ENCODE measurements at places on chromosomes 2 and 18.
A peak's percentile ranks its signal among the peaks of the same experiment; 100 is the strongest.

DNA sequence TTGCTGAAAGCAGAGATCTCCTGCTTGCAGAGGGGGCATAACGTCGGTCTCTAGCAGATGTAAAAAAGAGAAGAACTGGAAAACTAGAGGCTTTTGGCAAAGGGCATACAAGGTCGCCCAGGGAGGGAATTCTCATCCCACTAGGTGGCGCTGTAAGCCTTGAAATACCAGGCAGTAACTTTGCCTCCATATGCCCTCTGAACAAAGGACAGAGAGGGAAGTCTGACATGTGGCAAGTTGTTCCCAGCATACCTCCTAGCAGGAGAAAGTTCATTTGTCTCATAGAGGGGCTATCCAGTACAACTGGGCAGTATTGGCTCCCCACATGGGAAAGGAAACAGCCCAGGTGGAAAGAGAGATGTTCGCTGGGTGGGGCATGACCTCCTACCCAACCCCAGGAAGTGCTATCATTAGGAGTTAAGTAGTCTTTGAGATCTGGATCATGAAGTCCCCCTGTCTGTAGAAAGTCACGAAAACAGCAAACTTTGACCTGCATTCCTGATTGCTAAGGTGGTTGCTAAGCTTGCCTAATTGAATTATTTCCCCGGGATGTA, 39.9 kb downstream of the STK17B start:
- DNase-seq: peak; percentile 9

- DNase-seq: no peak
Measured at GRCh38 chr2:102832789-102833188, 71.0 kb downstream of the TMEM182 start.

GRCh38 chr18:37684590-37684989, 119.0 kb upstream of the CELF4 start:
- DNase-seq: no peak

GRCh38 chr2:17958466-17959092, 80.1 kb downstream of the KCNS3 start:
- DNase-seq: no peak

- no peak for DNase-seq
Measured at GRCh38 chr2:193824474-193824873, 1629.7 kb upstream of the TMEFF2 start.

DNA sequence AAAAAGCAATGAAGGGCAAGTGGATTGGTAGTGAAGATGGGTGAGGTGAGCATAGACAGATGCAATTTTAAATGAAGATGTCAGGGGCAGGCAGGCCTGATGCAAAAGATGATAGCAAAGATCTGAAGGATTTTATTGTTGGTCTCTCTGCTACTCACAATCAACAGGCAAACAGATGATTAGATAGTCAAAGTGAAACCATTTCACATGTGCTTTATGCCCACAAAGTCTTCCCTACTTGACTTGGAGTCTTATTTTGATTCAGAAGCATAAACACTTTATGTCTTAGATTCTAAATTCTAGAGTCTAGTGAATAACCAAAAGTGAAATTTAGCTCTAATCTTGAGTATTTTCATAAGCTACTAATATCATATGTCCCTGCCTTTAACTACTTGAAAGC, 153.8 kb upstream of the HNRNPA3 start:
- DNase-seq: peak; percentile 32

GRCh38 chr2:60976256-60976850, 41.2 kb upstream of the PEX13 start:
- DNase-seq: no peak

- DNase-seq: no peak
Measured at GRCh38 chr2:203427061-203427460, 98.9 kb downstream of the ABI2 start.

- no peak for DNase-seq
Measured at GRCh38 chr18:7002107-7002506, 115.5 kb downstream of the LAMA1 start.

DNA sequence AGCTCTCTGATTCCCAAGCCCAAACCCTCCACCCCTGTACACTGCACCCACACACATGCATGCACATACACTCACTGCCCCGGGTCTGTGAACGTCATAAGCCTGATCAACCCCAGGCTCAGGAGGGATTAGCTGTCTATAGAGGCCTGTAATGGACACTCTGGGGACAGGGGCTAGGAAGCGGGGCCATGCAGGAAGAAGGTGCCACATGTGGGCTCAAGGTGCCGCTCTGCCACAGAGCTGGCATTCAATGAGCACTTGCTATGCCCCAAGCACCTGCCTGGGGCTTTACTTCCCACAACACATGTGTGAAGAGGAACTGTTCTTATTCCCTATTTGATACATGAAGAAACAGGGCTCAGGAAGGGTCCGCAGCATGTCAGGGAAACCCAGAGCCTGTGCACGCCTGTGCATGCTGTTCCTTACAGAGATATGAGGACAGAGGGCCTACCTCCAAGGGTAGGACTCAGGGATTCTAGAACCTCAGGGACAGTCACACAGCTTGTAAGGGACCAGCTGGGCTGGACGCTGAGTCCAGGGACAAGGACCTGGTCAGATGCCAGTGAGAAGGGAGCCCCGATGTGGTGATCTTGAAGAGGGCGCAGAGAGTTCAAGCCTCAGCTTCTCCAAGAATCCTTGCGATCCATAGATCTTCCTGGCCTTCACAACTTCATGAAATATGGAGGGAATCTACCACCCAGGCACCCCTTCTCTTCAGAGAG, 5.0 kb downstream of the BIN1 start:
- no peak for DNase-seq

DNA sequence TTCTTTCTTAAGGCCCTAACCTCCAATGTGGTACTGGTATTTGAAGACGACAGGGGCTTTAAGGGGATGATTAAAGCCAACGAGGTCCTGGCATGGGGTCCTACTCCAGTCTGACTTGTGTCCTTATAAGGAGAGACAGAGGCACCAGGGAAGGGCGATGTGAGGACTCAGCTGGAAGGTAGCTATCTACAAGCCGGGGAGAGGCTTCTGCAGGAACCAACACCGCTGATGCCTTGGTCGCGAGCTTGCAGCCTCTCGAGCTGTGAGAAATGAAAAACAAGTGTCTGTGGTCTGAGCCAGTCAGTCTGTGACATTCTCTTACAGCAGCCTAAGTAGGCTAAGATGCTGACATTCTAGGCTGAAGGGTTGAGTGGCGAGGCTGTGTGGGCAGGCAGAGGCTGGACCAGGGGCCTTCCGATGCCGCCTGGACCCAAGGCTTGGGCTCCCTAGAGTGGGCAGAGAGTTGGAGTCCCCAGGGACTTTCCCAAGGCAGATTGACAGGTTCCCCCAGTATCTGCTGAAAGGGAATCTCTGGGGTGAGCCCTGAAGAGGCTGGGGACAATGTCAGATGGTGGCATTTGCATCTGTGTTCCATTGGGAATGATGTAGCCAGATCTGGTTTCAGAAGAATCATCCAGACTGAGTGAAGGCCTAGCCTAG, 322.9 kb upstream of the HS6ST1 start:
- no peak for DNase-seq

DNA sequence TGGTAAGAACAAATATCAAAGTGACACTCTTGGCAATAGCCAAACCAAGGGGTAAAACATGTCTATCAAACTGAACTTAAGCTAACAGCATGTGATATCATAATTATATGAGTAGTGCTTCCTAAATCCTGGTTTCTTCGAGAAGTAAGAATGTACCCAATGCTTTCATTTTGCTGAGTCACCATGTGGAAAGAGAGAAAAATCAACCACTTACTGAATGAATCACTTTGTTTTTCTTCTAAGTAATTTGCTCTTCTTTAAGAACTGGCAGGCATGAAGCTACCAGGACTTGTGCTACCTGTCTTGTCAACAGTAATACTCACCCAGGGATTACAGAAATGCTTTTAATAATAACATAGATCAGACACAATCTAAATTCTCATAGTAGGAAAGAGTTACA, 19.0 kb upstream of the DUSP19 start:
- DNase-seq: no peak

DNA sequence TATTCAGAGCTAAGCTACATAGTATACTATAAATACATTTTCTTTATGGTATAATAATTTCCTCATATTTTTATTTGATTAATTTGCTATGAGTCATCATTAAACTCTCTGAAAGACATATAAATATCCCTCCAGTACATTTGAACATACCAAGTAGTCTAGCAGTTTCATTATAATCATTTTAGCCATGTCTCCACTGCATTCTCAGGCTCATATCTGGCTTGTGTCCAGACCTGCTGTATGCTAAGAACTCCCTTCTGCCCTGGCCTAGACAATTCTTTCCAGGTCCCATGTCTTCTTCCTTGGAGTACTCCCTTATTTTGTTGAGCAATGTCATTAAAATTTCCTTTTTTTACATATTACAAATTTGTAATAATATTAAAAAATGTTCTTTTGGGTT, 16.6 kb upstream of the DYNC1I2 start:
- DNase-seq: no peak

DNA sequence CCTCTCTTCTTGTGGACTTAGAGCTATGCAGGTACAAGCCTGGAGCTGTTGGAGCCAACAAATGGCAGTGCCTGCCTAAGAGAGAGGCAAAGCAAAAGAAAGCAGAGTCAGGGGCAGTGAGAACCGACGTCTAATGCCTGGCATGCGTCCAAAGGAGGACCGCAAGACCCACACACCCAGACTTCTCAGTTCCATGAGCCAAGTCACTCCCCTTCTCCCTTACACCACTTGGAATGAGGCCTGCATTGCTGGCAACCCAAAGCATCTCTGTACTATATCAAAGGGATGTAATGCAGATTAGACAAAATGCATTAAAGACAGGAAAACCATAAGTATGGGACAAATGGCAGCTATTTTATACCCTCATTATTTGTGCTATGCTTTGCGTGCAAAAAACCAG, 49.9 kb upstream of the RNU4ATAC start:
- DNase-seq: no peak

GRCh38 chr2:8061219-8061618, 620.6 kb upstream of the ID2 start:
- DNase-seq: no peak

GRCh38 chr2:172516299-172516698, 39.6 kb upstream of the PDK1 start:
- no peak for DNase-seq

DNA sequence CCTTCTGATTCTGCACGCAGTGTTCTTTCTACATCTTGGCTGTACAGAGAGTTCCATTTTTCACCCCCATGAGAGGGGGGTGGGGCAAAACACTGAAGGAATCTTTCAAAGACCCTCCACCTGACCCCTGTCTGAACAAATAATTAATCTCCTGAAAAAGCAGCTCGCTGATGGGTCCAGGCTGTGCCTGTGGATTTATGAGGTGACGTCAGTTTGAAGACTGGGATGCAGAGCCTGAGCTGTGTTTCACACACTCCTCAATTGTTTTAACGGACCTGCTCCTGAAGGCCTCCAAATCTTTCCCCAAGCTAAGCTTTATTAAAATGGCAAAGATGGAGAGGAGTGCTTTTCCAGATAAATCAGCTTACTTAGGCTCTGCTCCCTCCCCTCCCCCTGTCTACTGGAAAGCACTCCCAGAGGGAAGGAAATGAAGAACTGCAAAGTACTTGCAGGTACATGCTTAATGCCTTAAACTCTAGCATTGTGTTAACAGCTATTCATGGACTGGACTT, 390.2 kb upstream of the TNP1 start:
- DNase-seq: no peak

DNA sequence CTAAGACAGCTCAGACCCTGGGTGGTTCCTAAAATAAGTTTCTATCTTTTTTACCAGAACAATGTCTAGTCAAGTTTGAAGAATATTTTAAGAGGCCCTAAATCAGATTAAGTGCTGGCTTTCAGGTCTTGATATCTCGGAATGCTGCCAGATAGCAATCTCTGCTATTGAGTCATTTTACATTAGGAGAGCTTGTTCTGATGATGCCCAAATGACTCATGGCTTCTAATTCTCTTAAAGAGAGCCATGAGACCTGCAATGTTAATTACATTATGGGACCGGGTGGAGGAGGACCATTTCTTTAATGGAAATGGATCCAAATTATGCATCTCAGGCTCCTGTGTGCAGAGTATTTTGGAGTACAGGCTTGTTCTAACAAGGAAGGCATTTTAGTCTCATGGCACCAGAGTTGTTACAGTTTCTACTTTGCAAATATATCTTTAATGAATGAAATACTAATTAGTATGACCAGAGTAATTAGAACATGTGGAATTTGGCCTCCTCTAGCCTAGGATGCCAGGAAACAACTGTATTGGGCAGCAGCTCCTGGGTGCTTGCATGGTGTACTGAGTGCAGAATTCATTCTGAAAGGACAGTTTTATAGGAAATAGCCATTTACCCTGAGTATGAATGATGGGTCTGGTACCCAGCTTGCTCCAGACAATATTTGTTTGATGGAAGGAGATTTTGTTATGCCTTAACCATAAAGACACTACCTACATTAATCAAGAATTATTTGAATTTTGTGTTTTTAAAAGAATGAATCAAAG, 94.0 kb upstream of the SULT1C3 start:
- no peak for DNase-seq
